GM06990 (cell line): ENCODE measurements at places on chromosomes 16 and 17.

GRCh38 chr16:83343935-83344366, 463.8 kb upstream of the HSBP1 start:
- DNase-seq = no peak

DNA sequence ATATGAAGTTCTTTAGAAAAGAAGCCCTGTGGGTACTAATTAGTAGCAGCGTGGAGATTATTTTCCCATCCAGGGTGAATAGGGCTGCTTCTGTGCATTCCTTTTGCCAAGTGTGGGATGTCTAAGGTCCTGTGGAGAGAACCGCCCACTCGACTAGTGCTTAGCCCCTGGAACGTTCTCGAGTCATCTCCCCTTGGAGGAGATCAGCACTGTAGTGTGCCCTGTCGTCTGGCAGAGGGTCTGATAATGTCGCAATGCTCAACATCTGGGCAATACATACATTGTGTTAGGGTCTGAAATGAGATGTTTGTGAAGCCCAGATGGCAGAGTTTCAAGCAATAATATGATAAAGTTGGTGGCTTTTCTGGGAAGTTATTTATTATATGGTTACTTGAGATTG, 64.8 kb downstream of the SPECC1 start:
- no peak for DNase-seq

GRCh38 chr17:74176546-74177001, 26.9 kb upstream of the RPL38 start:
- DNase-seq = no peak

DNA sequence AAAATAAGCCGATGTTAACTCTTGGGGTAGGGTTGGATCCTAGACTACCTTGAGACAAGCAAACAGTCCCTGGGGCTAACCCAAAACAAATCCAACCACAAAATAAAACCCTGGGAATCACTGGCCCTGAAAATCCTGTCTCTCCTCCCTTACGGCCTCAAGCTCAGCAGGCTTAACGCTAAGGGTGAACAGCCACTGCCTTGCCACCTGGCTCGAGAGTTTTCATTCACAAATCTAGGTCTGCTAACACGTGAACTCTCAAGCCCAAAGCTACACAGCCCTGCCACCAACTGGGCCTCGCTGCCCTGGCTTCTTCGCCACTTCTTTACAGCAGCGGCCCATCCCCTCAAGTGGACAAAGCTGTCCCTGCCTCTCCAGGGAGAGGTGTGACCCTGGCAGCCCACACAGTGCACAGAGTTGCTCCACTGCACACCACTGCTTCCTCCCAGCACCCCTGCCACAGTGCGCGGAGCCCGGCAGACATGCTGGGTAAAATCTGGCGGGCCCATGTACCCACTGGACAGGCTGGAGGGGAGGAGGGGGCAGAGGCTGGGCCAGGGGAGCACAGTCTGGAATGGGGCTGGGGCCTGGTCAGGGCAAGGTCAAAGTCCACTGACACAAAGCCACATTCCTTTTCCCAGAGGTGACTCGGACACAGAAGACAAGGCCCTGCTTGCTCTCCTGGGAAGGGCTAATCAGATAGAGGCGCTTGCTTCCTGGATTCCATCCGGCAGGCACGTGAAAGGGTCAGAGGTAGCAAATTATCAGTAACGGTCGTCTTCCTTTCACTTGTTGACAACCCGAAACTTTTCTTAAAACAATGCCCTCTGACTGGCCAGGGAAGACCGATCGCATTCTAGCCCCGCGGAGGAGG, 996 bp downstream of the PCYT2 start:
- DNase-seq = no peak

- DNase-seq = peak; percentile 57
These were observed 424 bp downstream of the MON1B start for GRCh38 chr16:77191259-77191969.
